Hepatic stellate cell (primary cell): ENCODE measurements at places on chromosomes 2 and 18.

DNA sequence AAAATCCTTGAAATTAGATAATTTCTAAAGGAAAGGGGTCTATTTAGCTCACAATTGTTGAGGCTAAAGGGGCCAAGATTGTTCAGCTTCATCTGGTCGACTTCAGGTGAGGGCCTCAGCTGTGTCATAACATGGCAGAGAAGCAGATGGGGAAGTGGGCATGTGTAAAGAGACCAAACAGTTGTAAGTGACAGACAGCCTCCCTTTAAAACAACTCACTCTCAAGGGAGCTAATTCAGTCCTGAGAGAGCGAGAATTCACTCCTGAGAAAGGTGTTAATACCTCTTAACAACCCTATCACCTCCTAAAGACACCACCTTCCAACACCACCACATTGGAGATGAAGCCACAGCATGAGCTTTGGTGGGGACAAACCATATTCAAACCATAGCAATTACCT is 62.4 kb downstream of the KCMF1 start:
- no peak for DNase-seq

DNA sequence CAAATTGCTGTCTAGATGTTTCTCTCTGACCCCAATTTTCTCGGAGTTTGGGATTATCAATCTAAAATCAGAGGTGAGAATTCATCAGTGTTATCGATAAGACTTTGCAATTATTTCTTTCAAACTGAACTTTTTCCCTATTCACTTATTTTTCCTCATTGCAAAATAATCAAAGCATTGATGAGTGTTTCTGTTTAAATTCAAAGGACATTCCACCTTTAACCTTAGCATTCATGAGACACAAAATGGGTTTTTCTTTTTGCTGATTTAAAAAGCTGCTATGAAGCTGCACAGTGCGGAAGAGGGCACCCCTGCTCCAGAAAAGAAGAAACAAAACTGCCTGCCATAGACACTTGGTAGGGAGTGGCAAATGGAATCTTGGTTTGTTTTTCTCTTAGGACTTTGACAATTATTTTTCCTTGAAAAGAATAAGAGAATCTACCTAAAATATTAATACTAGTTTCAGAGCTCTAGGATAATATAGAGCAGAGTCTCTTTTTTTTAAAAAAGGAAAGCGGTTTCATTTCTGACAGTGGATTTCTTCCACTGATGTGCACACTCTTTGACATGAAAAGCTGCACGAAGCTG is 203.4 kb downstream of the TGIF1 start:
- DNase-seq = no peak

- DNase-seq = no peak
Measured at GRCh38 chr2:49069829-49070228, 84.5 kb downstream of the FSHR start.

- DNase-seq = no peak
Measured at GRCh38 chr2:216715402-216715974, 20.1 kb upstream of the IGFBP5 start.

DNA sequence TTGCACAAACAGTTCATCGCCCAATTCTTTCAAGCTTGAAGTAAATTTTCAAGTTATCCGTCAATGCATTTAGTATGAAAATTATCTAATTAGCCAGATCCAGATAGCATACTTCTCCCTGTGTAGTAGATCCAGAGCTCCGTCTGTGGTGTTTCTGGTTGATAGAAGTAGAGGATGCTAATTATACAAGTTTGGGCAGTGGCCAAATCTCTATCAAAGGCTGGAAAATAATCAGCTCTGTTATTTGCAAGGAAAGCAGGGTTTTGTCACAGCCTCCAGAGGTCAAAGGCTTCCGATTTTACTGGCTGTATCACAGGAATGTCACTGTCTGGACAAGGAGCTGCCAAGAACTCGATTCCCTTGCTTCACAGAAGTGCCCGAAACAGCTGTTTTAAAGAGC is 28.6 kb downstream of the LRRC30 start:
- DNase-seq = no peak

DNA sequence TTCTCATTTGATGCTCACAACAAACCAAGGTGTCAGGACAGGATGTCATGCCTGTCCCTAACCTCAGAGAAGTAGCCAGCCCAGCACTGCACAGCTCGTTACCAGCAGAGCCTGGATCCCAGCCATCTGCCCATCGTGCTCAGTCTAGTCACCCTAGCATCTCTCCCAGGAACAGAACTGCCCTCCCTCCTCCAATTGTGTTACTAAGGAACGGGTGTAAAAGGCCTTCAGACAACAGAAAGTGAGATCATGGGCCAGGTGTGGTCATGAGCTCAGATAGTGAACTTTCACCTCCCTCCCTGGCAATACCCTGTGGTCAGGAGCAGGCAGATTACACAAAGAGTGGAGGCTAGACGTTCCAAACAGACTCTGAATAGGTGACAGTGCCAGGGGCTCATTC is 111.8 kb upstream of the PPP1CB start:
- DNase-seq = no peak

DNA sequence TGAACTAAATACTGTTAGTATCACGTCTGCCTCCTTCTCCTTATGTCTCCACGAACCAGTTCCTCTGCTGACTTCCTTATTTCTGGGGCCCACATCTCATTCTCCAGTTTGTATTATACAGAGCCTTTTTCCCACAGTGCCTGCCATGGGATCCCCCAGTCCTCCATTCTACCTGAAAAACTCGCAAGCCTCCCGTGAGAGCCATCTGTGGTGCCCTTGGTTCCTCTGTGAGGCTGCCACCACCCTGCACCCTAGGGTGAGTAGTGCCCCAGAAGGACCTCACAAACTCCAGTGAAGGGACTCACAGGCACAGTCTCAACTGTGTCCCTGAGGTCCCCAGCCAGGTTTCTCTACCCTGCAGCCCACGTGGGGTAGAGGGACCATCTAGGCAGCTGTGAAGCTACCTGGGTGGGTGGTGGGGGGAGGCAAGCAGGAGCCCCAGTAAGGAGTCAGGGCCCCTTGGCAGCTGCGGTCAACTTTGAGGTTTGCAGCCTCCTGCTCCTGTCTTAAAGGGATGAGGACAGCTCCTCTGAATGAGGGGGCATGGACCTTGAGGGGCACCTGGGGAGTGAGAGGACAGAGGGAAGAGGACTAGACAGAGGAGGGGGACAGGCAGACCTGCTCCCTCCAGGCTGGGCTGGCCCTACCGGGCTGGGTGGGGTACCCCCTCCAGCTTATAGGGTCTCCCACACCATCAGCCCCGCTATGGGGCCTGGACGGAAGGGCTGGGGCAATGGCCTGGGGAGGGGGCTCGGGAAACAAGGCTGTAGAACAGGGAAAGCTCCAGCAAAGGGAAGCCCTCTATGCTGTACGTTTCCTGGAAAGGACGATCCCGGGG is 1.0 kb downstream of the PSTPIP2 start:
- no peak for DNase-seq

DNA sequence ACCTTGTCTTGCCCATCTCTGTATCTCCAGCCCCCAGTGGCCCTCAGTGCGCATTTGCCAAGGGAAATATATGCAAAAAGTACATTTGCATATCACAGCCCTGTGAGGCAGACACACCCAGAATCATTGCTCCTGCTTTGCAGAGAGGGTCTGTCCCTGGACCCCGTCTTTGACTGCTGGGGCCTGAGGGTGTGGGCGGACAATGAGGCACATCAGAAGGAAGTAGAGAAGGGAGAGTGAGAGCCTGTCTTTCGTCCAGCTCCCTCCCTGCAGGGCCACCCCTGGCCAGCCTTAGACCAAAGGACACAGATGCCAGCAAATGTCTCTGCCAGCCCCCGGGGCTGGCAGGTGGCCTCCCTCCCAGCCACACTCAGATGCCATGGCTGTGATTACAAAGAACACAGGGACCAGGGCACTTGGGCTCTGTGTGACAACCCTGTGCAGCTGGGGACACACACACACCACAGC is 516.2 kb upstream of the MYT1L start:
- DNase-seq = no peak

- DNase-seq = no peak
Measured at GRCh38 chr2:172412984-172413492, 14.3 kb upstream of the ITGA6 start.

- DNase-seq = no peak
Measured at GRCh38 chr2:3741867-3742602, 38.7 kb downstream of the DCDC2C start.

GRCh38 chr2:46748735-46749531 is 166.7 kb downstream of the MCFD2 start:
- DNase-seq = peak; percentile 31

DNA sequence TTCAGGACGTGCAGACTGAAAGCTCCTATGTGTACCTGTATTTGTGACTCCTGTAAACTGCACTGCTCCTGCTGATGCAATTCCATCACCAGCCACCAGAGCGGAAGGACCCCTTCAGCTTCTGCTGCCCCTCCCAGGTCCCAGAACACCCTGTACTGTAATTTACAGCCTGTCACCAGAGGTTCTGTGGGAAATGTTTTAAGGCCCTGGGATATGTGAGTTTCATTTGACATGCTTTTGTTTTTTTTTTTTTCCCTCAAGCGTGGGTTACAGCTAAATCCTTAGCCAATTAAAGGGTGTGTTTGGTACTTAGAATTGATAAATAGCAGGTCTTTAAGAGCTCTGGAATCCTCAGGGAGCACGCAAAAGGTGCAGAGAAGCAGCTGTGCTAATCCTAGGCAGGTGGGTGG is 79.4 kb downstream of the KCTD1 start:
- DNase-seq = peak; percentile 7

GRCh38 chr2:144382849-144383248 is 137.1 kb downstream of the ZEB2 start:
- DNase-seq = no peak

DNA sequence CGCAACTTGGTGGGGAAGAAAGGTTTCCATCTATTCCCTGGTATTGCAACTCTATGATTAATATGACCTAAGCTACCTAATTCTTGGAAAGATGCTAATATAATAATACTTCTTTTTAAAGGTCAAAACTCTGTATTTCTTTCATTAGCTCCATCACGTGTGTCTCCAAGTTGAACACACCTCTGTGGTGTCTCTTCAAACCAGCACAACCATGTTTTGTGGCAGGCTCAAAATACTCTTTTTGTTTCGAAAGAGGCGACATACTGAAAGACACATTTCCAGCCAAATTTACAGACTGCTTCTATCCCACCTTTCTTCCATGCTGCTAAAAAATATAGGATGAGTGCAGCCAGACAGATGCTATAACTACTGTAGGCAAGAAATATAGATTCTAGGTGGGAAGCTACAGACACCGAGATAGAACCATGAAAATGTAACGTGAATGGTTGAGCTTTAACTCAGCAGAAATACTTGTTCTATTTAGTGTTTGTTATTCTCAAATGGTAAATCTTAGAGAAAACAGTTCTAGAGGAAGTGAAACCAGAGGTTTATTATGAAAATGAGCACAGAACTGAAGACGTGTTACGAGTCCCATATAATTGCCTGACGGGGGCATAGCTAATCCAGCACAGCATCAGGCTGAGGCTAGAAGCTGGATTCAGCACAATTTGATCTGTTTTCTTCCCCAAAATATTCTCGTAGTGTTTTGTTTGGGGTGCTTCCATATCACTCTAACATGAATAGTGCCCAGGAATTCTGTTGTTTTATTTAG is 991.5 kb upstream of the FANCL start:
- DNase-seq = no peak

- DNase-seq = no peak
Measured at GRCh38 chr18:9353596-9353995, 19.0 kb downstream of the TWSG1 start.

DNA sequence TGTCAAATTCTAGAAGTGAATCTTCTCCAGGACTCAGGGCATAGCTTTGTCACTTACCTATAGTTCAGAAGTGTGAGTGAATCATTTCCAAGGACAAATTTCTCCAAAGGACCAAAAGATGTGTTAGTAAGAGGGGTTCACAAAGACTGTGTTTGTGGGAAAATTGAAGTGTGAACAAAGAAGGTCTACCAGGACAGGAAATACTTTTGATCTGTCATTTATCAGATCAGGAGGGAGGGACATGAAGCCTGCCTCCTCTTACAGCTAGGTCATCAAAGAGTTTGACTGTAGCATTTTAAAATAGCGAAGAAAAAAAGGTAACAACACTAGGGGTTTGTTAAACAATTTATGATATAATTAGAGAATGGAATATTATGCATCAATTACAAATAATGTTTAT is 2.0 kb upstream of the CD28 start:
- DNase-seq = no peak

DNA sequence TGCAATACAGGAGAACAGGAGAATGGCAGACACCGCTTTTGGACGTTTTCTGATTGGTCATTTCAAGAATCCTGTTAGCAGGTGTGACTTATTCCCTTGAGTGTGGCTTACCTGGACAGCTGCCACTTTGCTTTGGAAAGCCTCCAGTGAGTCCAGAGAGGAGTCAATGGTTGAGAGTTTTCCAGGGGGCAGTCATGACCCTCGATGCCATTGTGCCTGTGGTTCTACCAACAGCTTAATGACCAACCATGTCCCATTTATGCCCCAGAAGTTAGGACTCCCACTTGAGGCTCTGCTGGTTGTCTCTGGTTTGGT is 12.4 kb downstream of the IGFBP2 start:
- DNase-seq = no peak

GRCh38 chr18:34867520-34867919 is 157.4 kb downstream of the DTNA start:
- DNase-seq = peak; percentile 41

- no peak for DNase-seq
Measured at GRCh38 chr2:95359501-95359930, 43.0 kb upstream of the FAHD2A start.

- DNase-seq = no peak
Measured at GRCh38 chr2:53519918-53520841, 247.4 kb upstream of the CHAC2 start.

GRCh38 chr2:188720811-188721605 is 253.2 kb upstream of the COL3A1 start:
- no peak for DNase-seq

DNA sequence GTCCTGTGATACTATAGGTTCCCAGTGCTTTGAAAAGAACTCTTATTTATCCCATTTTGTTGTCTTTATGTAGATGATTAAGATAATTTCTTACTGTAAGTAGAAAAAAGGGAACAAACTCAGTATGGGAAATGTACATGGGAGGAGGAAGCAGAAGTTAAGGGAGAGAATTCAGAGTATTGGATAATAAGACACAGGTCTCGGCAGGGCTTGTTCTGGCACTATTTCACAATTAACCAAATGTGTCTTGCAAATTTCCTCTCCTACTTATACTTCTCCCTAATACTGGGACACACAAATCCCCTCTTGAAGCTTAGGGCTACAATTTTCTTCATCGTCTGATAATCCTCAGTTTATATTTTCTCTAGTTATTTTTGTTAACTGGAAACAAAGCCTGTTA is 744.0 kb downstream of the ADCYAP1 start:
- DNase-seq = no peak

- DNase-seq = no peak
Measured at GRCh38 chr18:3207565-3207964, 12.2 kb downstream of the MYOM1 start.
